ENCODE measurements at places on chromosomes 6 and 20. TPM values are rescaled to one million over a fixed set of nuclear protein-coding genes. Genes with fewer than 3 reads are reported as not detected.

RNF144B gene
- 4.4 TPM for total RNA-seq

DNA sequence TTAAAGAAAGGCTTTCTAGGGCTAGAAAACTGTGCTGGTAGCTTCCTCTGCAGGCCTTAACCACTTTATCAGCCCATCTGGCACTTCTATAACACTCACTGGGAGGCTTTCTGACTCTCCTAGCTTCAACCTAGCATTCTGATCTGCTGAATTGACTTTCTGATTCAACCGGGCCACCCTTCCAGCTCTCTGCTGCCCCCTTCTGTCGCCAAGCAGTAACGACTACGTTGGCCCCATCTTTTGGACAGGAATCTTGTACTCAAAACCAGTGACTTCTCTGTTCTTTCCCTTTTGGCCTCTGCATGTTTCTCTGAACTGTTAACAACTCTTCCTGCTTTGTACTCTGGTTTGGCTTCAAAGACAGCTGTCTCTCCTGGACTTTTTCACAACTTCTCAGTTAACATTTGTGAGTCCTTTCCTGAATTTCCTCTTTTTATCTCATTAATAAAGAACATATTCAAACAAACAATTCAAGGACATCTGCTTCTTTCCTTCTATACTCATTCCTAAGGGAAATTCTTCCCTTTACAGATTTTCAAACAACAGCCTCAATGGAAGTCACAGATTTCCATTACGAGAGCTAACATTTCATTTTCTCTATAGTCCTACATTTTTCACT is 43.9 kb upstream of the FAM135A start:
- DNase-seq, result peak; percentile 76

DNA sequence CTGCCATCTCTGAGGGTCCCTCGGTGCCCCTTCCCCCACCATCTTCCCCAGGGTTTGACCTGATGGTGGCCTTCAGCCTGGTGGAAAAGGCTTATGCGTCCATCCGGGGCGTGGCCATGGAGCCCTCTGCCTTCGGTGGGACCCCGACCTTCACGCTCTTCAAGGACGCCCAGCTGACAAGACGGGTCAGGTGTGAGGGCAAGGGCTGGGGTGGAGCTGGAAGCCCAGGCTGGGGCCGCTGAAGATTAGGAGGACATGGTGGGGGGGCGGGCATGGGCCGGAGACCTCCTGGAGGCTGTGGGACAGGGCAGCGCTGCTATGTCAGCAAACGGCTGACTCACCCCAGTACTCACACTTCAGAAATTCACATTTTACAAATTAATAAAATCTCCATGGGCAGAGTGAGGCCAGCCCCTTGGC is 23.5 kb downstream of the COL20A1 start:
- no peak for DNase-seq

- DNase-seq, result peak; percentile 34
These were observed 251.1 kb upstream of the TBX18 start for GRCh38 chr6:85015396-85015990.

NUDT3 gene
- total RNA-seq, result 11.9 TPM

BTN1A1 gene
- not detected for total RNA-seq

CALHM6 gene
- 1.5 TPM for total RNA-seq

CLIC5 gene
- 74.9 TPM for total RNA-seq

- no peak for DNase-seq
These were observed 194.1 kb downstream of the OGFRL1 start for GRCh38 chr6:71482742-71483141.

DNA sequence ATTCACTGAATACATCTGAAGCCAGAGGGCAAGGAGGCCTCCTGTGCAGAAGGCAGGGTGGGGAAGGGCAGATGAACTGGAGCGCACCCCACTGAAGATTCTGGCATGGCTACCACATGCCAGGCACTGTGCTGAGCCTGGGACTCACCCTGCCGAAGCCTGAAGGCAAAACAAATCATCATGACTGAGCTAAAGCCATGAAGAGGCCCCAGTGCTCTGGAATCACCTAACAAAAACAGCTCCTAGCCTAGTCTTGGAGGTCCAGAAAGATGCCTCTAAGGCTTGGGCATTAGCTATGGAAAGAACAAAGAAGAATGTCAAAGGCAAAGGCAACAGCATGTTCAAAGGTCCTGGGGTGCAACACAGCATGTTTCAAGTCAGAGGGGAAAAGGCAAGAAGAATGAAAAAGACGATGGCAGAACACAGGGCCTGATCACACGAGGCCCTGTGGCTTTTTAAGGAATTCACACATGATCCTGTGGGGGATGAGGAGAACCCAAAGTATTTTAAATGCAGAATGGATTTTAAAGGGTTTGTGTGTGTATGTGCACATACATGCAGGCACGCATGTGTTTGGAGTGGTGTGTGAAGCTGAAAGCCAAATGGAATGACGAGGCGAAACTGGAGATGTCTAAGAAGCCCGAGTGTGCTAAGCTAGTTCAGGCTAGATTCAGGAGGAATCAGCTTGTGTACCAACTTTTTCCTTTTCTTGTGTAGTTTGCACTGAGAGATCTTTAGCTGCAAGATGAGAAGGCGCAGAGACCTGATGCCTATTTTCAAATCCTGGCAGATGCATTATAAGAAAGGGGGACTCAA is 261.4 kb downstream of the ZNF217 start:
- no peak for DNase-seq

- DNase-seq, result no peak
These were observed 17.6 kb downstream of the MCUR1 start for GRCh38 chr6:13796781-13797180.

DNA sequence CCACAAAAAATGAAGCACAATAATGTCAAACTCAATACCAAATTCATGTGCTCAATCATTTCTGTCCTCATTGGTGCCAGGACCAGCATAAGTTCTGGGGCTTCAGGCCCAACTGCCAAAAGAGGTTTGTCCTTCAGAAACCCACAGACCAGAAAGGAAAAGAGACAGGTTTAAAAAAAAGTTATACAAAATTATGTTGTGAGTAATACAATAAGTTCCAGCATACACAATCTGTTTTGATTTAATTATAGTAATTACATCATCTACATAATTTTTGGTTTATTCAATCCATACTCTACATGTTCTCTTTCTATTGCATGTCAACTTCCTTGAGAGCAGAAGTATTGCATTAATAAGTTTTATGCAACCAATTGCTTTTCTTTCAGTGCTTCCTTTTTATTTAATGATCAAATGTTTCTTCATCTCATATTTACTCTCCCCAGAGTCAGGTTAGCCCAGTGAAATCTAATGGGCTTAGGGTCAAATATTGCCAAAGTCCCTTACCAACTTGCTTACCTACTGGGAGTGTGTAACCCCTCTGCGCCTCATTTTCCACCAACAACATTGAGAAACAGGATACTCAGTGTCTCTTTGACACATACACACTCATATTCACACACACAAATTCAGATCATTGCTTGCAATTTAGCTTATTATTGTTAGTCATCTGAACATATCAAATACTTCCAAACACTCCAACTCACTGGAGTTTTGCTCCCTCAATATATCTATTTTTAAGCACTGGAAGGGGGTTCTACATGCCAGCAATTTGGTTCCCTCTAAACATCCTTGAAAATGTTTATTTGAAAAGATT is 424.4 kb upstream of the MARCKS start:
- no peak for DNase-seq

AGER gene
- 10.1 TPM for total RNA-seq

HTR1E gene
- not detected for total RNA-seq

DNA sequence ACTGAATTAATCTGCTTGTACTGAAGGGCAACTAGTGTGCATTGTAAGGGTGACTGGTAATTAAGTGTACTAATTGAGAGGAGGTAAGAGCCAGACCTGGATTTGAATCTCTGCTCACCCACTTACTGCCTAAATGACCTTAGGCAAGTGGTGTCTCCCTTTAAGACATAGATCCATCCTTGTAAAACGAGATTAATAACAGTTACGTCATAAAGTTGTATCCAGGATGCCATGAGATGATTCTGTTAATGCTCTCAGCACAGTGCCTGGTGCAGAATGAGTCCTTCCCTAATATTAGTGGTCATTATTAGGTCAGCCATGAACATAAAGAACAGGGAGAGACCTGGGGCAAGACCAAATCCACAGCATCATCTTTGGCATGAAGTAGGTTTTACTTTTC is 470.1 kb downstream of the MAFB start:
- DNase-seq, result no peak

FRS3 gene
- total RNA-seq, result 3.4 TPM

- DNase-seq, result no peak
These were observed 6.9 kb upstream of the BIRC7 start for GRCh38 chr20:63228806-63229205.

GRCh38 chr6:130020073-130020906 is 1.9 kb downstream of the L3MBTL3 start:
- peak; percentile 48 for DNase-seq

MPIG6B gene
- 0.57 TPM for total RNA-seq

DNA sequence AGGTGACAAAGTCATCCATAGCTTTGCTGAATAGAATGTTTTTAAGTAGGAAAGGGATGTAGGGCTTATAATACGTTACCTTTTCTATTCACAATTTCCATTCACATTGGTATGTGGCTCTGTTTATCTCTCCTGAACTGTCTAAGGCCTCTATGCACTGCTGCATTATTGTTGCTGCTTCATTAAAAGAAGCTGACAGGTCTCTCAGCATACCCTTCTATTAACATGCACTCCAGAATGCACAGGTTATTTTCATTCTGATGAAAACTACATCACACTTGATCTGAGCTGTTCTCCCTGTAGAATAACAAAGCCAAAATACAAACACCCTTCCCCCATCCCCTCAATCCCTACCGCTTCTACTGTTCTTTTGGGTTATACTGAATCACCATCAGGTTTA is 399.3 kb downstream of the TBC1D32 start:
- no peak for DNase-seq

MROH8 gene
- 1.3 TPM for total RNA-seq

DNA sequence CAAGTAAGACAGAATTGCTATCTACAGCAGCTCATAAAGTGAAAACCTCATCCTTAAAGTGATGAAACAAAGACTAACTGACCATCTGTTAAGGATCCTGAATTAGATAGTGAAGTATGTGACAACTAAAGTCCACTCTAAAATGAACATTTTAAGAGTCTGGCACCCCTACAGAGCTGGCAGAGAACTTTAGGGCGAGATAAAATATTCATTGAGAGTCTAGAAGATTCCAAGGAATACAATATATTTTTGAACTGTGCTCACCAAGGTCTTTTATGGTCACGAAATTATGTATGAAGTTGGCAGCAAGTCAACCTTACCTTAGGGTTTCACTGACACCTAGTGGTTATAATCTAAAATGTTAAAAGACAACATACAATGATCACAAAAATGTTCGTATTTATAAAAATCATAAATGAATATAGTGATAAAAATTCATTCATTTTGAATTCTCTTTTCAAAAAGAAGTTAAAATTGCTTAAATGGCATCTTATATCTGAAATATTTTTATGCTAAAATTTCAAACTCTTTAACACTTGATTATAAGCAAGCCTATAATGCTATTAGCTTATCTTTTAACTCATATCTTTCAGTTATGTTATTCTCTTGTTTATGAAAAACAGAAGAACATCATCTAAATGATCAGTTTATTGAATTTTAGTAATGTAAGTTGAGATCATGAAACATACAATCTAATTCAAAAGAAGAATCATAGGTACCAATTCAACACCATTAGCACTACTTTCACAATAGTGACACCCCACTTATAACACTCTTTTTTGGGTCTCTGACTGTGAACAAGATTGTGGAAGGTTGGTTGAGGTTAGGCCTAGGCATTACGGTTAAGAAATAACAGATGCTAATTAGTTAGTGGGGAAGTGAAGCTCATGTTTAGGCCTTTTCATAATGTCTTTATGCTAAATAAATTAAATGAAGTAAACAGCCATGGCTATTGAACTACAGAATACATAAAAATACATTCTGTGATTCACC is 27.5 kb downstream of the RSPH3 start:
- DNase-seq, result no peak

GRCh38 chr6:106186172-106186571 is 100.0 kb downstream of the PRDM1 start:
- no peak for DNase-seq

DNA sequence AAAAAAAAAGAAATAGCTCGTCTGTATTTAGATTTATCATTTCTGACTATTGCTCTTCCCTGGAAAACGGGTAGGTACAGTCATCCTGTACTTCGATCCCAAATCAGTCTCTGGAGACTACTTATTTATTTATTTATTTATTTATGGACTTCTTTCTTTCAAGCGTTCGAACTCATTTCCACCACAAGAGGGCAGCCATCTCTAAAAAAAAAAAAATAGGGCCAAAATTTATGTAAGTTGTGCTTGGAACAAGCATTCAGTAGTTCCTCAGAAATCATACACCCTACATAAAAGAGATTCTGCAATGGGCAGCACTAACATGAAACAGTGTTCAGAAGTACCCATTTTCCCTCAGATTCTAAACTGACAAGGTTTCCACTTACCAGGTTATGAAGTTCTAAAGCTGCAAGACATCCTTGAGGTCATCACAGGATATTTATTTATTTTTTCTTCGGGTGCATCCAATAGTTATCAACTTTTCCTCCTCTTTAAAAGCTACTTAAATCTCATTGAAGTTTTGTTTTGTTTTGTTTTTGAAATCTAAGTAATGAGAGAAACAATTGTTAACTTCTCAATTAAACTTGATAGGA is 1.9 kb upstream of the BMP2 start:
- DNase-seq, result no peak

DNA sequence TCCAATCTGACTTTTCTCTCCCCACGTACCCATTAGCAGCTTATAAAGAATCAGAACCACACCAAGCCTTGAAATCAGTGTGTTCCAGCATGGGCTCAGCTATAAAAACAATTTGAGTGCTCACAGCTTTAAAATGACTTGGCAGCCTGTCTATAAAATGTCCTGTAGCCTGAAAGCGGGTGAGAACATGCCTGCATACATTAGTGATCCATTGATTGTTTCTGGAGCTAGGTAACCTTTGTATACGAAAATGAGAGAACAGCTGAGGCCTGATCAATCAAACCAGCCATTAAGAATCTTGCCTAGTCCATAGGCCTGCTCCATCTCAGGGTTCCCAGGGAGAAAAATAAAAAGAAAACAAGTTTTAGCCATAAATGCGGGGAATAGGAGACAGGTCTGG is 245.8 kb upstream of the SULF2 start:
- no peak for DNase-seq

GRCh38 chr6:34272013-34272926 is 23.5 kb upstream of the SMIM29 start:
- no peak for DNase-seq

DNA sequence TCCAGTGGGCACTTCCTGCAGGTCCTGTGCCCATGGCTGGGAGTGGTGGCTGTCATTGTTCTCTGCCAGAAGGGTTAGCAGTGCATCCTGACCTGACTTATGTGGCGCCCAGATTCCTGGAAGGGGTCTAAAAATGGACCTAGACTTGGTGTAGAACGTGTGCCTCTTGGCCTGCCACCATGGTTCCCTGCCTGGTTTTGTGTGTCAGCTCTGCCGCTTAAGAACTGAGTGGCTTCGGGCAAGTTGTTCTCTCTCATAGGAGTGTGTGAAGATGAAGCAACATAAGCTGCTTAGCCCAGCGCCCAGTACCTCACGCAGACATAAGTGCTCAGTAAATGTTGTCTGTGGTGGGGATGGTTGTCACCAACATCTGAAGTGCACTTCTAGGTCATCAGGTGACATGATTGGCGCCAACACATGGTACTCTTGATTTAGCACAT is 52.1 kb downstream of the PTPN1 start:
- DNase-seq, result no peak
